ENCODE measurements at places on chromosomes 13 and 19.
A peak's percentile ranks its signal among the peaks of the same experiment; 100 is the strongest.

GRCh38 chr19:58351990-58352755, 1.1 kb downstream of the A1BG start:
- DNase-seq = no peak

- DNase-seq = no peak
These were observed 111.8 kb downstream of the SOX1 start for GRCh38 chr13:112178769-112179168.

DNA sequence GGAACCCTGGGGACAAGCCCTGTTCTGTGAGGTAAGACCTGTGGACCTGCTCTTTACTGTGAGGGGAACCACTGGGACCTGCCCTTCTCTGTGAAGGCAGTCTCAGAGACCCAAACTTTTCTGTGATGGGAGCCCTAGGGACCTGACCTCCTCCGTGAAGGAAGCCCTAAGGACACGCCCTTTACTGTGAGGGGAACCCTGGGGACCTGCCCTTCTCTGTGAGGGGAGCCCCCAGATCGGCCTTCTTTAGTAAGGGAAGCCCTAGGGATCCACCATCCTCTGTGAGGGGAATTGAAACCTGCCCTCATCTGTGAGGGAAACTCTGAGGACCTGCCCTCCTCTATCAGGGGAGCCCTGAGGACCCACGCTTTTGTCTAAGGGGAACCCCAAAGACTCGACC, 343.5 kb downstream of the UQCRFS1 start:
- no peak for DNase-seq

DNA sequence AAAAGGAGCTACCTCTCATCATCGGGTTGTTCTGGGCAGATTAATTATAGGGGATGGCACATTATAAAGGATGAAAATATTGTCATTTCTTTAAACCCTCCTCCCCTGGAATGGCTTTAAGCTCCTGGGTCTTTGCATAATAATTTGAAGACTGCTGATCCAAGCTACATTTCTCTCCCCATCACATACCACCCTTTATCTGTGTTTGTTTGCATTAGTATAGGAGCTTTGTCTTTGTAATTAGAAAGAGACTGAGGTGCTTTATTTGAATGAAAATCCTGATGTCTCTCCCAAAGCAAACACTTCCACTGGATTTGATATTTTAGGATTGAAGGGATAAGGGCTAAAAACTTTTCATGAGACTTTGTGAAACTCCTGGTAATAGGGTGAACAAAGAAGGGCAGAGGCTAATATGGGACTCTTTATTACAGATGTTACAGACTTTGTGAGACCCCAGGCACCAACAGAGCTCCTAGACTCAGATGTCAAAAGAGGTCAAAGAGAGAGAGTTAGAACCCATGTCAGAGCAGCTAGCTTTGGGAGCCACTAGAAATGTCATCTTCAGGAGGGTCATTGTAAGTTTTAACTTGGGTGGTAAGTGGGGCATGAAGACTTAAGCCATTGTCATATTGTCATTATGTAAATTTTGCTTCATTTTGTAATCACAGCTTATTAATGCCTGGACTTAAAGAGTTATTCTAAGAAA, 75.3 kb upstream of the RXFP2 start:
- no peak for DNase-seq

DNA sequence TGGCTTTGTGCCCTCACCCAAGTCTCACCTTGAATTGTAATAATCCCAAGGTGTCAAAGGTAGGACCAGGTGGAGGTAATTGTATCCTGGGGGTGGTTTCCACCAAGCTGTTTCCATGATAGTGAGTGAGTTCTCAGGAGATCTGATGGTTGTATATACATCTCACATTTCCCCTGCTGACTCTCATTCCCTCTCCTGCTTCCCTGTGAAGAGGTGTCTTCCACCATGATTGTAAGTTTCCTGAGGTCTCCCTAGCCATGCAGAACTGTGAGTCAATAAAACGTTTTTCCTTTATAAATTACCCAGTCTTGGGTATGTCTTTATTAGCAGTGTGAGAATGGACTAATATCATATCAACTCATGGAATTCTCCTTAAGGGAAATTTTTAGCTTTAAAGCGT, 302.6 kb downstream of the LIG4 start:
- no peak for DNase-seq

DNA sequence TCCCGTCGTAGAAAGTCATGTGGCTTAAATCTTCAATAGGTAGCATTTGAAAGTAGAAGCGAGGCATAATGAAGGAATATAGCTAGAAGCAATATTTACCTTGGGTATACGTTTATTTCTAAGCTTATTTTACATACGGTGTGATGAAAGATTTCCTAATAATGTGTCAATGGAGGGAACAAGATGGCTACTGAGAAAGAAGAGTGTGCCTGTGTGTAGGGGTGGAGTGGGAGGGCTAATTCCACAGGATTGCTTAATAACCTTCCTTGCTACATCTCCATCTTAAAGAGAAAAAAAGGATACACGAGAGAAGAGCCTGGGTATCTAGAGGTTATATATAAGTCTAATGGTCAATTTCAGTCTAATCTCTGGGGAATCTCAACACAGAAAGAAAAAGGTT, 2.0 kb downstream of the SPART start:
- no peak for DNase-seq

- no peak for DNase-seq
These were observed at the start of gene RYR1 for GRCh38 chr19:38433268-38433733. TSS of gene RYR1 (plus strand) at chr19:38433691. CDS start at chr19:38433830, 139 bp downstream.

DNA sequence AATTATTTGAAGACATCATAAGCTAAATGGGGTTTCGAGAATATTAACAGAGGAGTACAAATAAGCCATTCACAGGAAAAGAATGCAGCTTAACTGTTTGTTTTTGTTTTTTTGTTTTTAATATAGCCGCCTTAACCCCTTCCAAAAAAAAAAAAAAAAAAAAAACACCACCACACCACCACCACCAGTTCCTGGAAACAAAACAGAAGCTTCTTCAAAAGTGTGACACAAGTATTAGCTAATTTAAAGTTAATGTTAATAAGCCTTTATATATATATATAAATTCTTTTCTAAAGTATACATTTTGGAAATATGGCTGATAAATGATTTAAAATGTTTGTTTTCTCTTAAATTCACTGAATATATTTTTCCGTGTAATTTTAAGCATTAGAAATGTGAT, 1.4 kb downstream of the RAP2A start:
- no peak for DNase-seq

GRCh38 chr13:90995614-90996013, 351.9 kb upstream of the MIR17HG start:
- DNase-seq = no peak

GRCh38 chr13:90238413-90238812, 1109.1 kb upstream of the MIR17HG start:
- no peak for DNase-seq

DNA sequence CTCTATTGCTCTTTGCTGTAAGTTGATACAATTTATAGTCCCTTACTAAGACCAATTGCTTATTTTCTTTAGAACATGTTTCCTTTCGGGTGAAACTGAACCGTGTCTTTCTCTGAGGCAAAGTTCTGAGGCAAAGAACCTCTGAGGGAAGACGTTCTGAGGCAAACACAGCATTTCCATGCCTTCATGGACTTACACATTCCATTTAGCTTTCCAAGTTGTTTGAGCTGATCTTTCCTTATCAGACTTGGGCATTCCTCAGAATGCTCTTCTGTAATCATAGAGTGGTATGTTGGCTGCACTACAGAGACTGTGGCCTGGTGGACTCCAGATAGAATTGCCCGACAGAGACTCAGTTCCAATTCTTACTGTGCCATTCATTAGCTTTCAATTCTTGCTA, 579.1 kb downstream of the KCTD12 start:
- no peak for DNase-seq

GRCh38 chr19:55472463-55472862, 4.0 kb upstream of the ZNF628 start:
- DNase-seq = peak; percentile 39

- no peak for DNase-seq
These were observed 10.6 kb upstream of the TLE2 start for GRCh38 chr19:3039641-3040077.

- DNase-seq = no peak
These were observed 1199.9 kb upstream of the SPRY2 start for GRCh38 chr13:81540777-81541176.

GRCh38 chr13:52414963-52415362, 9.0 kb upstream of the THSD1 start:
- no peak for DNase-seq

GRCh38 chr13:33740134-33740538, 77.8 kb upstream of the RFC3 start:
- peak; percentile 94 for DNase-seq

All from stromal cell of bone marrow (primary cell).